ENCODE measurements at places on chromosomes 5 and 9.

DNA sequence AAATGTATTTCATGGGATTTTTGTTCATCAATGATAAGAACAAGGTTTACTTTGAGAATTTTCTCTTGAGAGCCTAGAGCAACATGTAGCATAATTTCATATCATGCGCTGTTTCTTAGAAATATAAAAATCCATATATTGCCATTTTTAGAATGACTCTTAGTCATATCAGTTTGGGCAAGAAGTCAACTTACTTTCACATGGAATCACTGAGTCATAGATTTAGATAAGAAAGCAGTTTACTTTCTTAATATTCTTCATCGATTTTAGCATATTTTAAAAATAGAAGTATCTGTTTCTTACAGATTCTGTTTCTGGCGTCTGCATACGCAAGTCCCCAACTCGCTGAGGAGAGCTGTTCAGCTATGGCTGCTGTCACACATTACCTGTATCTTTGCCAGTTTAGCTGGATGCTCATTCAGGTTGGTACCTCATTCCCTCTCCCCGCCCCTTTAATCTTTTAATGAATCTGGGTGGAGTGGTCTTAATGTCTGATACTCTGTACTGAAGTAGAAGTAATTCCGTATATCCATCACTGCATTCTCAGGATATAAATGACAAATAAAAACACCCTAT lies 406.6 kb downstream of the ADGRV1 start:
- no peak for DNase-seq

DNA sequence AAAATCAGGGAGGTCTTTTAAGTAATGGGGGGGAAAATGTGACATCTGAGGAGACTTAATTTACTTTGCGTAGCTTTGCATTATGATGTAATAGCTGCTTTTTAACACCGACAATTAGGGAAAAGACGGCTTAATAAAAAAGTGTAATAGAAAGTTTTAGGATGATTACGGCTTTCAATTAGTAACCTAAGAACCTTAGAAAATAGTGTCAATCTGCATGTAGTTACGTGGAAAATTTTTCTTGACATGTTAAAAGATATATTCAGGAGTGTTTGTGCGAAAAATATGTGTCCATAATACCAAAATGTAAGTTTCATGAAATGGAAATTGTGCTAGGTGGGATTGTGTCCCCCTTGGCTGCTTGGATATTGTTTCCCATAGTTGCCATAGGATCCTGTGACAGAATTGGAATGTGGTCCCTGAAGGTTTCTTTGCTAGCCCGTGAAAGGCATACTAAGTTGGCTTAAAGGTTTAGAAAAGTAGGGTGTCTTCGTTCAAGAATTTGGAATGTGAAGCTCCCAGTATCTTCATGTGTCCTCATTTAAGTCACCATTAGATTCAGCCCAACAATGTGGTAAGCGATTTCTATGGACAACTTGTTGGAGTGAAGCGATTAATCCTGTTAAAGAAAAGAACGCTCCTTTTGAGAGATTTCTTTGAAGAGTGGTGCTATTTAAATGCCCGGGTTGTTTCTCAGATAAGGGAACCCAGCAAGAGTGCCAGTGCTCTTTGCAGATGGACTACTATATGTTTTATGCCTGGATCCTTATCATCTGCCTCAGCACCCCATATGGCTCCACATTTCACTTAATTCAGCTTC lies 2.0 kb downstream of the RGMB start:
- no peak for DNase-seq

- no peak for DNase-seq
Measured at GRCh38 chr5:111887706-111888105, 130.7 kb upstream of the NREP start.

DNA sequence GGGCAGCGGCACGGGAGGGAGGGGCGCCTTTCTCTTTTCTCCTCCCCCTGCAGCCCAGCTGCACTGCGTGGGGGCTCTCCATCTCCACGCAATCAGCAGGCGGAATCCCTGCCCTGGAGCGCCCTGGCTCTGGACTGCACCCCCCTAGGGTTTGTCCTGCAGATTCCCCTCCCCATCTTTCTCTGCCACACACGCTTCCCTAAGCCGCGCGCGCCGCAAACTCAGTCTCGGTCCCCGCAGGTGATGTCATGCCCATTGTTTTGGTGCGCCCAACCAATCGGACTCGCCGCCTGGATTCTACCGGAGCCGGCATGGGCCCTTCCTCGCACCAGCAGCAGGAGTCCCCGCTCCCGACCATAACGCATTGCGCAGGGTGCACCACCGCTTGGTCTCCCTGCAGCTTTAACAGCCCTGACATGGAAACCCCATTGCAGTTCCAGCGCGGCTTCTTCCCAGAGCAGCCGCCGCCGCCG lies at the start of gene KCNN2:
KCNN2 (plus strand) TSS at position 347 of the 473 bp plus-strand sequence; CDS start at position 417, 70 bp downstream.
- DNase-seq: no peak

DNA sequence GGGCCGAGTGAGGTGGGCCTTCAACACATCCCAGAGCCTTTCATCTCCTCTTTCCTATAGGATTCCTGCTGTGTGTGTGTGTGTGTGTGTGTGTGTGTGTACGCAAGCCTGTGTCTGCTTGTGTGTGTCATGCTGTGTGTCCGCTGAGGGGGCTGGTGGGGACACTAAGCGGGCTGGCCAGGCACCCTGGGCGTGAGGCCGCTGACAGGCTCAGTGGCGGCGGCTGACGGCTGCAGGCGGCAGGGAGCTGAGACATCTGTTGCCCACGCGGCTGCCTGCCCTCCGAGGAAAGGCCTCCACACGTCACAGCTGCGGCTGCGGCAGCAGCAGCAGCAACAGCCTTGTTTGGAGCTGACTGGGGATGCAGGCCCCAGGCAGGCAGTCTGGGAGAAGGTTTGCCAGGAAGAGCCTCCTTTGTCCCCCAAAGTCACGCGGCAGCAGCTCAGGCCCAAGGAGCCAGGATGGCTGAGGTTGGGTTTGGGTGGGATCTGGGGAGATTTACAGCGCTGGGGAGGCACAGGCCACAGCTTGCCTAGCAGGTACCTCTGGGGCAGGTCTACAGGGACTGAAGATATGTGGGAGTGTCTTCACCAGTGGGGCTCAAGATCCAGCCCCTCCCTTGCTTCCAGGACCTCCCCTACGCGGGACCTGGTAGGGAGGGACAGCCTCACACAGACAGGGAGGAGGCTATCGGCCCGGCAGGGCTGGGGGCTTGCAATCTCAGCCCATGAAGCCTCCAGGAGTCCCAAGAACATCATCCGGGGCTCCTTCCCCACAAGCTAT lies 1.8 kb downstream of the PDLIM4 start:
- DNase-seq: no peak

GRCh38 chr5:175837171-175837699 lies 34.1 kb upstream of the CPLX2 start:
- DNase-seq: no peak

- no peak for DNase-seq
Measured at GRCh38 chr9:83239747-83240146, 176.8 kb upstream of the RASEF start.

DNA sequence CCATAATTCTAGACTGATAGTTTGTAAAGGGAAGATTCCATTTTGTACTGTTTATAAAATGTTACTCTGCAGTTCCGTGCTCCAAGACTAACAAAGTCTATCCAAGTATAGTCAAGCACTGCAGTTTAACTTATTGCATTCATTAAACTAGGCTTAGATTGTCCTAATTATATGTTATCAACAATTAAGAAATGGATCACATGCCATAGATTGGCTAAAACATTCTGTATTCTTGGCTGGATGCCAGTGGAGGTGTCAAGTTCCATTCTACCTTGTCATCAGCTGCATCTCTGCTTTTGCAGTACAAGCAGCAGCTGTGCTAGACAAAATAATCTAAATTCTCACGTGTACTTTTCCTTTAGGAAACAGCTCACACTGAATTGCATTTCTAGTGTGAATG lies 69.4 kb upstream of the MEF2C start:
- no peak for DNase-seq

DNA sequence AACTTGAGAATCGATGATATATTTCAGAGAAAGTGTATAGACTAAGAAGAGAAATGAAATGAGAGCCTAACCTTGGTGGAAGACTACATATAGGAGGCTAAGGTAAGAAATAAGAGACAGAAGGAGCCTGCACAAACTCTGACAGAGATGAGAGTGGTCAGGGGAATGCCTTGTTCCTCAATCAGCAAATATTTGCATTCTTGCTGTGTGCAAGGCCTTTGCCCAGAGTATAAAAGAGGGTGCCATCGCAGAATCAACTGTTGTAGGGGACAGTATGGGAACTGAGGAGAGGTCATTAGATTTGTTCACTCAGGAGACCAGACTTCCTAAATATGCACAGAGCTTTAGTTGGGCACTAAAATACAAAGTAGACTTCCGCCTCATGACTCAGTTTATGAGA lies 137.2 kb downstream of the ATG10 start:
- no peak for DNase-seq

GRCh38 chr5:98588215-98588614 lies 185.2 kb upstream of the RGMB start:
- no peak for DNase-seq

- no peak for DNase-seq
Measured at GRCh38 chr9:137982200-137982599, 104.6 kb downstream of the CACNA1B start.

DNA sequence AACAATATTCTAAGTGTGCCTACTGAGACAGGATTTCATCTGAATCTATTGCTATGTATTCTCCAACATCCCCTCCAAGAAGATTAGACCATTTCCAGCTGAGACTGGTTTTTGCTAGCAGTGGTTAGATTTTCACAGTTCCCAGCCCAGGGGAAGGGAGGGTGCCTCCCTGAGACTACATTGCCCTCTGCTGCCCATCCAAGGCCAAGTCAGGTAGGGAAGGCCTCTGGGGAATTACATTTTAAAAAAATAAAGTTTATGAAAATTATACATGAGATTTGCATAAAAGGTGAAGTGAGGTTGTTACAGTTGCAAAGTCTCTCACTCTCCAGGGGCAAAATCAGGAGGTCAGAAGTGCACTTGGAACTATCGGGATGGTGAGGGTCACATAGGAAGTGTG lies 28.0 kb upstream of the SYK start:
- DNase-seq: no peak
